ENCODE measurements at places on chromosomes 3 and 15.

DNA sequence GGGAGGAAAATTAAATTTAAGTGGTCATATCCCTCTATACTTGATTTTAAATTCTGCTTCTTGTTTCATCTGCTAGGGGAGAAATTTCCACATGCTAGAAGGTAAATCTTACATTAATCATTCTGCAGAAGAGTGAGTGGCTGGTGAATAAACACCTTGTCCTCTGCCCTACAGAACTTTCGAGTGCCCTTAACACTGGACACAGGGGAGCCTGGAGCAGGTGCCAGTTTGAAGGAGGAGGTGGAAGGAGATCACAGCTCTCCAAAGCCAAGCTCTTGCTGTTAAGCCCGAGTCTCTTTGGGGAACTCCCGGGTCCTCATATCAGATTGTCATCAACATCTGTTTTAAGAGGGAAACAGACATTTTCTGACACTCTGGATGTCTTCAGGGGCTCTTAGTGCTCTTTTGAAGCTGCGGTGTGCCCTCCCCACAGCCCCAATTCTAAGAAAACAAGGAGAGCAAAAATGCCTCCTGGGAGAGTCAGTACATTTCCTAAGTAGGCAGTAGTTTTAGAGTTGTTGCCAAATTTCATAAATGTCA is 31.3 kb downstream of the LAMP3 start:
- H3K27me3 ChIP-seq = no peaks in the 10 kb centered on the region
- no peaks in the 10 kb centered on the region for H3K36me3 ChIP-seq
- no peak for DNase-seq
- no peaks in the 10 kb centered on the region for H3K4me1 ChIP-seq
- H3K4me3 ChIP-seq = no peak overlapping the region

DNA sequence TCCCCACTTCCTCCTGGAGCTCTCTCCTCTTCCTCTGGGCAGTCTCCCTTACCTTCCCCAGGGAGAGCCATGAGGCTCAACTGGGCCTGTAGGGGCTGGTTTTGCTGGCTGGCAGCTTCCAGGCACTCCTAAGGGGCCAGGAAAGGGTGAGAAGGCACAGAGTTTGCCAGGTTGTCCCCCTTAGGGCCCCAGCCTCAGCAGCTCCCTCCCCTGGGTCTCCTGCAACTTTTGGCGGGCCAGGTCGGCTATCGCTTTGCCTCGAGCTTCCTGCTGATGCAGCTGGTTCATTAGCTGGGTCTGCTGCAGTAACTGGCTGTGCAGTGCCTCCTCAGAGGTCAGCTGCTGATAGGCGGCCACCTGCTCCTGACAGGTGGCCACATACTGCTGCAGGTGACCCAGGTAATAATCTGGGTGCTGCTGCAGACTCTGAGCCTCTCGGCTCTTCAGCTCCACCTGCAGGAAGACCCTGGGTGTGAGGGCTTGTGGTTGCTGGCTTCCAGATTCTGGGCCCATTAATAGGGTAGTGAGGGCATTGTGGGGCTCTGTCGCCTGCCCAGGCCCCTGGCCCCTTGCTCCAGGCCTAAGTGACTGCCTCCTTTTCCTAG is 29.7 kb upstream of the OR4F6 start:
- H3K4me1 ChIP-seq = no peaks in the 10 kb centered on the region
- H3K4me3 ChIP-seq = no peak overlapping the region
- H3K36me3 ChIP-seq = no peaks in the 10 kb centered on the region
- no peaks in the 10 kb centered on the region for H3K27me3 ChIP-seq
- peak; percentile 20 for DNase-seq

DNA sequence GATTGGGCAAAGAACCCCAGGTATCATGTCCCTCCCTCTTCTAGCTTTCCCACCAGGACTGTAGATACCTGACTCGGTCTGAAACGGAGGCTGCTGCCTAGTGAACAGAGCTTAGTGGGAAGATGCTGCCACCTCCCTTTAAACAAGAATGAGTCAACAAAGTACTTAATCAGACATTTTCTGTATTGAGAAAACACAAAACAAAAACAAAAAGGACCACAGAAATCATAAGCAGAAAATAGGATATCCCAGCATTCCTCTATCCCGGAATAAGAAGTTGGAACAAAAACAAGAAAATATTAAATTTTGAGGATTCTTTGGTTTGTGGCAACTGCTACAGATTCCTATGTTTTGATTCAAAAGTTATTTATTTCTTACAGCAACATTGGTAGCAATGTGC is 51.7 kb upstream of the COL8A1 start:
- no peak overlapping the region for H3K27ac ChIP-seq
- H3K4me1 ChIP-seq = no peaks in the 10 kb centered on the region
- H3K36me3 ChIP-seq = no peaks in the 10 kb centered on the region
- DNase-seq = no peak

DNA sequence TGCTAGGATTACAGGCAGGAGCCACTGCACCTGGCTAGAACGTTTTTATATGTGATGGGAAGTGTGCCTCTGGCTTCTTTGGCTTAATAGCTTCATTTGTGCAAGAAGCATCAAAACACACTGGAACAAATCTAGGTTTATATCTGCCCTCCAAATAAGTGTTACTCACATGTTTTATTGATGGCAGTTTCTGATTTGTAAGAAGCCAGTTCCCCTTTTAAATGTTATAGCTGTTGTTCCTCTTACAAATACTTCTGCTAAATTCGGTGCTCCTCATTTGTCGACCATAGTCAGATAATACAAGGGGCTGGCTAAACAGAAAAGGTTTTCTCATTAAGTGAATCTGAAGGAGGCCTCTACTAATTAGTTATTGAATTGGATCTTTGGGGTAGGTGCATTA is 307.1 kb upstream of the SEMA6D start:
- H3K4me1 ChIP-seq = no peaks in the 10 kb centered on the region
- DNase-seq = no peak
- H3K27ac ChIP-seq = no peak overlapping the region
- no peaks in the 10 kb centered on the region for H3K36me3 ChIP-seq

DNA sequence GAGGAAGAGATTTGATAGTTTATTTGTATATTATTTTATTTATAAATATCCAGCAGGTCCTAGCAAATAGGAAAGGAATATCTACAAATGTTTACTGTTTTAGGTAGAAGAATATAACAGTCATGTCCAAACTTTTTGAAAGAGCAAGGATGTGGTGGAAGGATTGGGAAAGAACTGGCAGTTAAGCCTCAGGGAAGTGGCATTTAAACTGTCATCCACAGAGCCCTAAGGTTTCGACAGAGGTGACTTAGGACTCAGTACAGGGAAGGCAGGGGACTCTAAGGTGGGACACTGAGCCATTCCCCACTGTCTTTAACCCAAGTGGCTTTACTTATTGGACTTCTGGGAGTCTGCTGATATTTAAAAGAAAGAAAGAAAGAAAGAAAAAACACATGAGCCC is 11.8 kb upstream of the TMEM87A start:
- H3K27ac ChIP-seq = no peak overlapping the region
- H3K36me3 ChIP-seq = no peaks in the 10 kb centered on the region
- H3K4me1 ChIP-seq = no peaks in the 10 kb centered on the region
- DNase-seq = no peak

GRCh38 chr15:60553163-60553562 is 74.2 kb upstream of the ICE2 start:
- H3K36me3 ChIP-seq = no peaks in the 10 kb centered on the region
- H3K27ac ChIP-seq = no peak overlapping the region
- no peaks in the 10 kb centered on the region for H3K4me1 ChIP-seq
- no peaks in the 10 kb centered on the region for H3K27me3 ChIP-seq
- H3K4me3 ChIP-seq = no peak overlapping the region

DNA sequence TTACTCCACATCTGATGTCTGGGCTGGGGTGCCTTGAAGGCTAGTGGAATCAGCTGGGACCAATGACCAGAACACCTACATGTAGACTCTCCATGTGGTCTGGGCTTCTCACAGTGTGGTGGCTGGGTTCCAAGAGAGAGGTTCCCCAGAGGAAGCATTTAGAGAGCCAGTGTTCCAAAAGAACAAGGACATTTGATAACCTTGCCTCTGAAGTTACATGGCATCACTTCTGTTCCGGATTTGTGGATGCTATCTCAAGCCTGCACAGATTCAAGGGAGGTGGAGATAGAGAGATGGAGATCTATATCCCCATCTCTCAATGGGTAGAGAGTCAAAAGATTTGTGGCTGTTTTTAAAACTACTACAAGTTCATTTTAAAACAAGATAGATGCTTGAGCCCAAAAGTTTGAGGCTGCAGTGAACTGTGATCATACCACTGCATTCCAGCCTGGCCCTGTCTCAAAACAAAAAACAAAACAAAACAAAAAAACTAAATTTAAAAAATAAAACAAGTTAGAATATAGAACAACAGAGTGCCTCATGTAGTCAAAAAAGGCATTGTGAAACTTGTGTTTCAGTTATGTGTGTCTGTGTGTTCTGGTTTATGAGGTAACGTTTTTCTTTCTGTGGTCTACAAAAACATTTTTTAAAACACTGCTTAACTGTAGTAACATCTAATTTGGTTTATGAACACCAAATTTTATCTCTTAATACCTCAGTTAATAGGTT is 44.8 kb downstream of the PDE8A start:
- H3K4me1 ChIP-seq = peaks cover 35% of the 10 kb centered on the region
- H3K27me3 ChIP-seq = no peaks in the 10 kb centered on the region
- no peak overlapping the region for H3K27ac ChIP-seq

GRCh38 chr15:59701880-59702279 is 12.8 kb upstream of the BNIP2 start:
- H3K27me3 ChIP-seq = no peaks in the 10 kb centered on the region
- H3K27ac ChIP-seq = no peak overlapping the region
- no peak for DNase-seq
- H3K36me3 ChIP-seq = no peaks in the 10 kb centered on the region
- H3K4me3 ChIP-seq = no peak overlapping the region

GRCh38 chr3:52406231-52406661 is 38.7 kb downstream of the SEMA3G start:
- no peak overlapping the region for H3K27ac ChIP-seq
- H3K27me3 ChIP-seq = no peaks in the 10 kb centered on the region
- H3K4me1 ChIP-seq = peaks cover under 1% of the 10 kb centered on the region

Measured in neural progenitor cell (in vitro differentiated cells).